ENCODE measurements at places on chromosomes 12 and 14.
A peak's percentile ranks its signal among the peaks of the same experiment; 100 is the strongest.

GRCh38 chr12:74775276-74775675 lies 237.6 kb downstream of the ATXN7L3B start:
- no peak for DNase-seq

DNA sequence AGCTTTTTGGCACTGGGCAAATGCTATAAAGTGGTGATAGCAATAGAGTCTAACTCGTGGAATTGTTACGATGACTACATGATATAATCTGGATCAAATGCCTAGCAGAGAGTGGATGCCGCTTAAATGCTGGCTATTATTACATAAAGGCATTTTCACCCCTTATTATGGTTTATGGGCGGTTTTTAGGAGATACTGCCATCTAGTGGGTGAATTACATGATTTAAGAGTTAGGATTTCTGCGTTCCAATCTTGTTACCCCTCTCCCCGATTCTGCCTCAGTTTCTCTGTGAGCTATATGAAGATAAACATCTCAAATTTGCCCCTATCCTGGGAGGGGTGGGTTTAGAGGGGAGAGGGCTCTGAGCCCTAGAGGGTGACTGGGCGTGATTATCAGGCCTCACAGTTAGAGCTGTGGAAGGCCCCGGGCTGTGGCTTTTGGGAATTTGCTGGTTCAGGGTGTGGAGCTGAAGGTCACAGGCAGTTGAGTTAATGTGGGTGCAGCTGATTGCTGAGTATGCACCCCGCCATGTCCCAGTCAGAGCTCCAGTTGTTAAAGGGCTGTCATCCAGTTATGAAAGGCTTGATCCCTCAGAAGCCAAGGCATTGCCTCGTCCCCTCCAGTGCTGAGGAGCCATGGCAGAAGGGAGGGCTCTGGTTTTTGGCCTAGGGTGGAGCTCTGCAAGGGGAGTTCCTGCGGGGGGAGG lies 14.4 kb downstream of the CLSTN3 start:
- peak; percentile 70 for DNase-seq

GRCh38 chr12:72277415-72277814 lies 5.2 kb downstream of the TRHDE start:
- no peak for DNase-seq

GRCh38 chr12:55737581-55738122 lies 5.3 kb upstream of the GDF11 start:
- peak; percentile 37 for DNase-seq

Data from SK-N-SH (cell line).